ENCODE measurements at places on chromosomes 11 and 22. TPM values are rescaled to one million over a fixed set of nuclear protein-coding genes. Genes with fewer than 3 reads are reported as not detected.
A peak's percentile ranks its signal among the peaks of the same experiment; 100 is the strongest.

DNA sequence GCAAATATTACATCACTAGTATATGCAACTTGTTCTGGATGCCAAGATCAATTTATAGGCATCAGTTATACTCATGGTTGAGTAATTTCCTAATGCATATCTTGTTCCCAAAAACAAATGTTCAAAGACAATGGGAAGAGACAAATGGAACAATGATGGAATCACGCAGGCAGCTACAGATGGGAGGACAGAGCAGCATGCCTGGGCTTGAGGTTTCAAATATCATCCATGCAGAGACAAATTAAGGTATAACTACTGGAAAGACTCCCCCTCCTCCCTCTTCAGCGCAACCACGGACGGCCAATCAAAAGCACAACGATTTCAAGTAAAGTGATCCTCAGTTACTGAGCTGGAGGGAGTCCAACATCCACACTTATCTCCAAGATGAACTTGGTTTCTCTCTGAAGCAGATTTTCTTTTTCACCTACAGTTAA lies 106.8 kb downstream of the CCDC83 start:
- no peak for DNase-seq

DNA sequence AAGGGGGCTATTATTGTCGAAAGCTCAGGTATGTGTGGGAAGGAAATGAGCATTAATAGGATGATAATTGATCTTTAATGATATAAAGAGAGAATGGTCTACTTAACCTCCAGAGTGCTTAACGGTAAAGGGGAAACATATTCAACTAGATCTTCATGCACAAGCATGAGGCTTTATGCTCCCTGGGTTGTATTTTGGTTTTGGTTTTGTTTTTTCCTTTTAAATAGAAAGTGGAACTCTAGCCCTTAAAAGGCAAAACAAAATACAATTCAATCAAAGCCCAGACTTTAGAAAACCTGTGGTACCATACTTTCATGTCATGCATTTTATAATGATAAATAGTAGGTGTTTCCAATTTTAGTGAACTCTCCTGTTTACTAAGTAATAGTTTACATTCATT lies 622.7 kb downstream of the METTL15 start:
- DNase-seq: no peak

DNA sequence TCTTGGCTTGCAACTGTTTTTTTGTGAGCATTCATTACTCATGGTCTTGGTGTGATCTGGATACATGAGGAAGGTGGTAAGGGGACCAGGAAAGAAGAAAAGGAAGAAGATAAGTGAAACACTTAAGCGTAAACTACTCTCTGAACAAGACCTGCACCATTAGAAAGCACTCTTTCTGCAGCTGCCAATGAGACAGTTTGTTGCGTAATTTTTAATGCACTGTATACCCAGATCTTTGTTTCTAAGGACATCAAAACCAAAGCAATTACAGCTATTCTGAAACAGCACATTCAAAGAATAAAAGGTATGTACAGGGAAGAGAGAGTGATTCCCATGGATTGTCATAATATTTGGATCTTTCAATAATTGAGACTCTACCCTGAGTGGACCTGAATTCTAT lies 147.4 kb downstream of the BLID start:
- DNase-seq: no peak

DNA sequence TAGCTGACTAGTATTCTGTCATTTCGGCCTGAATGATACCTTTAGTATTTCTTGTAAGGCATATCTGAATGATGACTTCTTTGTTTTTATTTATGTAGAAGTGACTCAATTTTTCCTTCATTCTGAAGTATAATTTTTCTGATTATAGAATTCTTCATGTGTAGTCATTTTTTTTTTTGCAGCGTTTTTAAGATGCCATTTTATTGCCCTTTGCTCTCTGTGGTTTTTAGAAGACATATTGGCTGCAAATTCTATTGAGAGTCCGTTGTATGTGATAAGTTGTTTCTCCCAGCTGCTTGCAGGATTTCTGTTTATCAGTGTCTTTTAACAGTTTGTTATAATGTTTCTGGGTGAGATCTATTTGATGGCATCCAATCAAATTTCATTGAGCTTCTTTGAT lies 1224.8 kb downstream of the JRKL start:
- no peak for DNase-seq

- no peak for DNase-seq
Measured at GRCh38 chr11:117314840-117315239, 1.2 kb downstream of the BACE1 start.

GRCh38 chr11:74980634-74981033 lies 8.1 kb upstream of the NEU3 start:
- no peak for DNase-seq

GRCh38 chr11:24556693-24557092 lies 59.8 kb downstream of the LUZP2 start:
- DNase-seq: no peak

GRCh38 chr11:132969892-132970291 lies 562.4 kb downstream of the OPCML start:
- no peak for DNase-seq

GRCh38 chr11:95584180-95584579 lies 205.4 kb downstream of the FAM76B start:
- no peak for DNase-seq

Gene OR8G1
- not detected for total RNA-seq

GRCh38 chr11:102312667-102313066 lies 4.6 kb upstream of the BIRC3 start:
- DNase-seq: no peak

- no peak for DNase-seq
Measured at GRCh38 chr11:4881188-4881587, 512 bp upstream of the OR51T1 start.

DNA sequence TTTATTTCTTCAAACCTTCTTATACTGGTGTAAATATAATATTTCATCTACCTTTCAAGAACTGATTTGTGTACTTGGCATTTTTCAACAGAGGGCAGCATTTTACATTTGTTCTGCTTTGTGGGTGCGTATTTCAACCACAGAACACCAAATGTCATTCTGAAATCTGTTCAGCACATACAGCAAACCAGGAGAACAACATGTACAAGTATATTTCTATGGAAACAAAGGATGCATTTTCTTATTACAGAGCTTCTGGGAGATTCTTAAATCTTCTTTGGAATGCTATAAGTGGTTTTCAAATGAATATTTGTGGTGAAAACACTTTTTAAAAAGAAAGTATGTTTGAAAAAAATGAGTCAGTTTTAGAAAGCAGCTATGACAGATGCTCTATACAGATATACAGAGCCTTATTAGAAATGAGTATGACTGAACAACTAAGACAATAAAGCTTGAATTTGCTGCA lies 946.0 kb downstream of the FAM181B start:
- DNase-seq: peak; percentile 9

- peak; percentile 82 for DNase-seq
Measured at GRCh38 chr11:125995313-125995712, 49.5 kb downstream of the VSIG10L2 start.

Gene VSIG2
- total RNA-seq: 0.34 TPM

Gene TIMP3
- total RNA-seq: not detected

GRCh38 chr11:79471071-79471844 lies 30.4 kb upstream of the TENM4 start:
- DNase-seq: no peak

DNA sequence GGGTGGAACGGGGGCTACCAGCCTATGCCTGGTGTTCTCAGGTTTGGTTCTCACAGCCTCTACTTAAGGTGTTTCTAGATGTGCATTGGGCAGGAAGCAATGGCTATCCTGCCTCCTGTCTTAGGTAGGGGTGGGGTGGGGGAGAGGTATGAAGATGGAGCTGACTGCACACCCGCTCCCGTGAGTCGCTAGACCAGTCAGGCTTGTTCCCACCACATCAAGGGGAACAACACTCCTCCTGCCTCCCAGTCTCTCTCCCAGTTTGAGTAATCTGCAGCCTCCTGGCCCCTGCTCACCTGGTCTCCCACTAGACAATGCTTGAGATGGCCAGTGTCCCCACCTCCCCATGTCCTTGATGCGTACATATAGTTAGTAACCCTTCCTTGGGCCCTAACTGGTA lies 79.3 kb upstream of the TENM4 start:
- no peak for DNase-seq

GRCh38 chr11:17171343-17171742 lies 36.4 kb downstream of the PIK3C2A start:
- DNase-seq: no peak

GRCh38 chr11:118939953-118940598 lies 14.3 kb upstream of the BCL9L start:
- peak; percentile 82 for DNase-seq

GRCh38 chr11:44483919-44484610 lies 81.4 kb upstream of the CD82 start:
- no peak for DNase-seq

Gene GRIA4
- total RNA-seq: not detected

GRCh38 chr11:19191530-19192169 lies 10.1 kb downstream of the CSRP3 start:
- DNase-seq: no peak

GRCh38 chr11:115613986-115614632 lies 109.9 kb upstream of the CADM1 start:
- no peak for DNase-seq

Gene VSIG10L2
- total RNA-seq: not detected

GRCh38 chr11:104432526-104432925 lies 268.6 kb upstream of the PDGFD start:
- DNase-seq: no peak

- DNase-seq: no peak
Measured at GRCh38 chr11:125223901-125224361, 59.4 kb downstream of the PKNOX2 start.

Gene SYCE3
- total RNA-seq: 0.87 TPM

GRCh38 chr22:34973016-34973415 lies 92.9 kb upstream of the ISX start:
- no peak for DNase-seq

DNA sequence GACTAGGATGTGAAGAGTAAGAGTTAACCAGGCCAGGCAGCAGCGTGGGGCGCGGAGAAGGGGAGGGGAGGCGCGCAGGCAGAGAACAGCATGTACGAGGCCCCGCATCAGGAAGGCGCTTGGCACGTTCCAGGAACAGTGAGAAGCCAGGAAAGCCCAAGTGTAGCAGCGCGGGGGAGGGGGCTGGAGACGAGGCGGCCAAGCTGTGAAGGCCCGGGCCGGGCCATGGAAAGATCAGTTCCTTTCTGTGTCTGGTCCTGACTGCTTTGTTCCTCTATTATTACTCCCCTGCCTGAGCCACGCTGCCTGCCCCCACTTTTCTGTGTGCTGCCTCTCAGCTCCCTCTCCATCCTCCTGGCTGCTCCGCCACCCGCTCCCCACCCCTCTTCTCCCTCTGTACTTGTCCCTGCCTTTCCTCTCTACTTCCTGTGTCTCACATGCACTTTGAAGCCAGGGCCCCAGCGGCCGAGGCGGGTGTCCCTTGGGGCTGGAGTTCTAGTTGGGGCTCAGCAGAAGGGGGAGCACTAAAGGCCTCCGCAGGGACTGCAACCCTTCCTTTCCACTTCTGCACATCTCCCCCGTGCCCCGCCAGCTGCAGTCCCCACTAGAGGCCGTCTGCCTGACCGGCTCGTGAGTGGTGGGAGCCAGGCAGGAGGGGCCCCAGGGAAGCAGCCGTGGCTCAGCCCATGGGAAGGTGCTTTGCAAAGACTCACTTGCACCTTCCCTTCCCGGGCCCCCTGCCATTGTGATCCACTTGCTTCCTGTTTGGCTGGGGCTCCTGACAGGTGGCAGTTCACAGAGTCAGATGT lies 63.7 kb downstream of the PRDM11 start:
- no peak for DNase-seq

DNA sequence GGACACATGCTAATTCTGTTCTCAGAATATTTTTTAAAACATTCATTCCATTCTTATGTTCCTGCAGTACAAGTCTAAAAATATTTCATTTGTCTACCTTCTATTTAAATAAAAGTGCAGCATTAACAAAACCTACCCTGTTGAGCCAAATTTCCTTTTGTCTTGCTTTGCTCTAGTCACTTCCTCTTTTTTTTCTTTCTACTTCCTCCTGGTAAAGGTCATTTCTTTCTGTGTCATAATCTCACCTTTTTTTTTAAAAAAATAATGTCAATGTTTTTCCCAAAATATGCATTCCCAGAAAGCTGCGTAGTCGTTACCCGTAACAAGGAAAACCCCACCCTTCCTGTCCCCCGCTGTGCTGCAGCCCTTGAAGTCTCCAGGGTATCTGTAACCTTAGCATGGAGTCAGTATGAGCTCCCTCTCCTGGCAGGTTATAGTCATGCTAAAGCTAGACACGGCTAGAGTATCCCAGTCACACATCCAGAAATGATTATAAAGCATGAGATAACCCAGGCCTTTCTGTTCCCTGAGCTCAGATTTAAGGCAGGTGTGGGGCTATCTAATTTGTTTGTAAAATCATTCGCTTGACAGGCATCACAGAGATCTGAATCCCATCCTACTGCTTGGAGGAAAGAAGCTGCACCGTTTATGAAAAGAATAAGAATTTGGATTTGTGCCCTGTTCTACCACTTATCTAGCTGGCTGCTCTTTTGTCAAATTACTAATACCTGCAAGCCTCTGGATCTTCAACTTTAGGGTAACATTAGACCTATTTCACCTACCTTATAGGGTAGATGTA lies 51.1 kb upstream of the EED start:
- peak; percentile 72 for DNase-seq

Gene OR52E8
- not detected for total RNA-seq

DNA sequence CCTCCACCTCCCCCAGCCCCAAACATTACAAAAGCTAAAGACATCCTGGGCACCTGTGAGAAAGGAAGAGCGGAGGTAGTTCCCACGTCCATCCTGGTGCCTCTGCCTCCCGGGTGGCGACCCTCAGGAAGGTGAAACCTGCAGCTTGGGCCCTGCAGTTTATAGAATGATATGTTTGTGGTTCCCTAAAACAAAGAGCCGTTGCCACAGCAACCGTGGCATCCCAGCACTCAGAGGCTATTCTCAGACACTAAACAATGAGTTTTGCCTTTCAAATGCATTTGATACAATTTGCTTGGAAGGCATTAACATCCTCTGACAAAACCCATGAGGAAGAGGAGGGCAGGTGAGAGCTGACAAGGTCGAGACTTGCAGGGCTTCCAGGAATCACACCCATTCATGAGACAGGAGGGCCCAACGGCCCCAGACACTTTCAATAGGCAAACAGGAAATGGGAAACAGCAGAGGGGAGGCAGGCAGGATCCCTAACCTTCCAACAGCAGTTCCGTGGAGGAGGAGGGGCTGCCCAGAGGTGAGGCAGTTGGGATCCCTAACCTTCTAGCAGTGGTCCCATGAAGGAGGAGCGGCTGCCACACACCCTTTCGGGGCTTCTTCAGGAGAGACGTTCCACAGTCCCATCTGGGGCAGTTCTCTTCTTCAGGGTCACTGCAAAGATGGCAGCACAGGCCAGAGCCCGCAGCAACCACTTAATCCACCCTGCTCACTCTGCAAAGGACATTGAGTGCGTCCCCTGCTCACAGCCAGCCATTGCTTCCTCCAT lies 379.2 kb downstream of the SHANK2 start:
- no peak for DNase-seq

DNA sequence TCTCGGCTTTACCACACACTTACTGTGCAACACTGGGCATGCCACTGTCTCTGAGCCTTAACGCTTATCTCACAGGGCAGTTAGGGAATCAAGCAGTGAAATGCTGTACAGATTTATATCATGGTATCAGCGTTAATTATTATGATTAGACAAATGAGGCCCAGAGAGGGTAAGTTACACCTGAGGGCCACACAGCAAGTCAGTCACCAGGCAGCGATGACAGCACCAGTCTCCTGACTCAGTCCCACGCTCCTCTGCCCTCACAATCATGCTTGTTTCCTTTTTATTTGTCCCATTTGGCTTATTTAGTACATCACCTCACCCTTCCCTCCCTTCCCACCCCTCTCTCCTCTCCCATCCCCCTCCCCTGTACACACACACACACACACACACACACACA lies 12.2 kb downstream of the CHRDL2 start:
- no peak for DNase-seq

Gene MMP12
- total RNA-seq: not detected

GRCh38 chr11:130774703-130775102 lies 141.6 kb downstream of the SNX19 start:
- DNase-seq: no peak

GRCh38 chr11:103892603-103893002 lies 143.8 kb upstream of the DDI1 start:
- DNase-seq: no peak
